ENCODE measurements at places on chromosomes 13 and 19.

- no peak for DNase-seq
Observed at GRCh38 chr13:27423333-27423732, 1.1 kb upstream of the GTF3A start.

GRCh38 chr13:76609643-76610042, 276.6 kb downstream of the KCTD12 start:
- DNase-seq = no peak

- DNase-seq = no peak
Observed at GRCh38 chr13:90562443-90562842, 785.0 kb upstream of the MIR17HG start.

DNA sequence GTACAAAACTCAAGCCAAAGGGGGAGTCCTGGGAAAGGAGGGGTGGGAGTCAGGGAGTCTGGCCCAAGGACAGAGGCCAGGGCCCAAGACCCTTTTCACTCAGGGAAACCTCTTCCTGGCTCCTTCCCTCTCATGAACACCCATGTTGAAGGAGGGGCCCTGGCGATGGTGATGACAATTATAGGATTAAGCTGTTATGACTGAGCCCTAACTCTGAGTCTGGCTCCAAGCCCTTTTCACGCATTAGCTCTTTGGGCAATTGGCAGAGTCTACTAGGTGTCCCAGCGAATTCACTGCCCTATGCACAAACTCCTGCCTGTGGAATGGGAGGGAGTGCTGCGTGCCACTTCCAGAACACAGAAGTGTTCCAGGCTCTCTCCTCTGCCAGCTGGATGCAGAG, 20.7 kb downstream of the ZNF575 start:
- DNase-seq = no peak

- DNase-seq = no peak
Observed at GRCh38 chr13:85693889-85694511, 105.2 kb downstream of the SLITRK6 start.

Measured in CD4-positive, alpha-beta T cell treated with Interleukin-4 for 4 hours (primary cell).